ENCODE measurements at places on chromosomes 6 and 20. TPM values are rescaled to one million over a fixed set of nuclear protein-coding genes. Genes with fewer than 3 reads are reported as not detected.

DNA sequence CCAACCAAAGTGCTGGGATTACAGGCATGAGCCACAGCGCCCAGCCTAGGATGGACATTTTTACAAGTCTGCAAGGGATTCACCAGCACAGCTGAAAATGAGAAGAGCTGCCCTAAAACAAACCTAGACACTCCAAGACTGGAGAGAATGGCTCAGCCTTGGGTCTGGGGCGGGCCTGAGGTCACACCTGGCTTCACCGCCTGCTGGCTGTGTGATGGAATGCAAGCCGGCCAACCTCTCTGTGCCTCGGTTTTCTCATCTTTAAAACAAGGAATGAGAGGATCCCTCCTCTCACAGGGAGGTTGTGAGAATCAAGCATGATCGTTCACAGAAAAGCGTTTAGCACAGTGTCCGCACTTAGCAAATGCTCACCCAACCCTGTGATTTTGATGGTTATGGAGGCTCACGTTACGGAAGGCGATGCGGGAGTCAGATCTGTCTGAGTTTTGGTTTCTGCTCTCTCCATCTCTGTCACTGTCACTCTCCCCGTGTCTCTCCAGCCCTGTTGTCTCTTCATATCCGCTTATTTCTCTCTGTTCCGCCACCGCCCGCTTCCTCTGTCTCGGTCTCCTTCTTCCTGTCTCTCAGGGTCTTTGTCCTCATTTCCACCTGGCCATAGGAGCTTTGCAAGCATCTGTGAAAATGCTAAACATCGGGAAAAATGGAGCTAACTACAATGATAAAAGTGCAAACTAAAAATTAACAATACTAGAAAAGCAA is 47.6 kb downstream of the CEBPB start:
- no peaks in the 10 kb centered on the region for H3K27me3 ChIP-seq
- peak; percentile 66 for DNase-seq
- no peak overlapping the region for H3K4me3 ChIP-seq
- H3K27ac ChIP-seq, result no peak overlapping the region

DNA sequence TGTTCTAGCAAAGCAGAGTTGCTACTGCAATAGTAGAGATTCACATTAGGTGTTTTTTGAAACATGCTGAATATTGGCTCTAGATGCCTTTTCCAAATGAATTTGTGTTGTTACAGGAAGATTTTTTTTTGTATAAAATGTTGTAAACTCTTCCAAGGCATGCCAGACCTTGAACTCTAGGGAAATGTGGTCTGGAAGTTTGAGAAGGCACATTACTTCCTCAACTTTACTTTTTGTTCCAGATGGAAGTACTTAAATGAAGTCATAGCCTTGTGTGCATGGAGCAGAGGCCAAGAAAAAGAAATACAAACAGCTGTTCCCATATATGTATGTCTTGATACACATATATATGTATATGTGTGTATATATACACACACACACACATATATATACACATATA is 585.7 kb upstream of the MARCKS start:
- H3K27ac ChIP-seq, result no peak overlapping the region
- H3K4me1 ChIP-seq, result no peaks in the 10 kb centered on the region
- H3K4me3 ChIP-seq, result no peak overlapping the region
- DNase-seq, result peak; percentile 22
- no peaks in the 10 kb centered on the region for H3K27me3 ChIP-seq
- H3K36me3 ChIP-seq, result no peaks in the 10 kb centered on the region

GRCh38 chr20:33685328-33686099 is 671 bp downstream of the E2F1 start:
- H3K4me1 ChIP-seq, result peaks cover 43% of the 10 kb centered on the region
- H3K36me3 ChIP-seq, result no peaks in the 10 kb centered on the region
- peak overlapping the region; percentile 66 for H3K4me3 ChIP-seq
- H3K27ac ChIP-seq, result no peak overlapping the region
- no peaks in the 10 kb centered on the region for H3K27me3 ChIP-seq
- DNase-seq, result peak; percentile 82

GRCh38 chr20:2771631-2772080 is 28.8 kb downstream of the CPXM1 start:
- no peak overlapping the region for H3K27ac ChIP-seq
- DNase-seq, result peak; percentile 51
- H3K4me1 ChIP-seq, result peaks cover 13% of the 10 kb centered on the region
- H3K4me3 ChIP-seq, result no peak overlapping the region

- H3K4me1 ChIP-seq, result no peaks in the 10 kb centered on the region
- H3K27ac ChIP-seq, result no peak overlapping the region
- H3K27me3 ChIP-seq, result no peaks in the 10 kb centered on the region
- no peak for DNase-seq
- no peak overlapping the region for H3K4me3 ChIP-seq
Measured at GRCh38 chr6:149403534-149403933, 3.5 kb downstream of the SUMO4 start.

DNA sequence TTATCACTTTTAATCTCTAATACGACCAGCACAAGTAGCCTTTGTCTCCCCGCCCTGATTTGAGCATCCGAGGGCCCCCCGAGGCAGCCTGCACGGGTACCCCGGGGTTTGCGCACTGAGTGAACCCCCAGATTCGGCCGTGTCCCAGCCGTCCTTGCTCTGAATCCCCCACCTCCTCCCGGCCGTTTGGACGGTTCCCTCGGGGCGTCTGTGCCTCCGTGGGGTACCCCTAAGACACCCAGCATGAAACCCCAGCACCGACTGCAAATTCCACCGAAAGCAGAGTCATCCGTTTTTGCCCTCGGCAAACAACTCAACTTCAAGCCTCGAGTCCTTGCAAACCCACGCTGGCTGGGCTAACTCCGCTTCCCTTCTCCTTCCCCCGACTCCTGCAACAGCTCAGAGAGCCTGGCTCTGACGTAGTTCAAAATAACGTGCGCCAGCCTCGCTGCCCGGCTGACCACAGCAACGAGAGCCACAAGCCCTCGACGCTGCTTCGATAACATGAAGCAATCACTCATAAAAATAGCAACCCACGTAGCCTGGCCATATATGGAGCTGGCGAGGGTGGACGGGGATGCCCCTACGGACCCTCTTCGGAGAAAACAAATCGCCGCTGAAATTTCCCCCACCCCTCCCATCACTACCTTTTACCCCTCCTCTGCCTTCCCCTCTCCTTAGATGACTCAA is 764 bp upstream of the SNAP25 start:
- H3K36me3 ChIP-seq, result no peaks in the 10 kb centered on the region
- peak overlapping the region; percentile 69 for H3K4me3 ChIP-seq
- peak; percentile 89 for DNase-seq
- H3K27me3 ChIP-seq, result peaks cover 36% of the 10 kb centered on the region
- H3K27ac ChIP-seq, result peak overlapping the region; percentile 86

- no peak for DNase-seq
- H3K4me3 ChIP-seq, result no peak overlapping the region
- no peak overlapping the region for H3K27ac ChIP-seq
- peaks cover 11% of the 10 kb centered on the region for H3K4me1 ChIP-seq
- no peaks in the 10 kb centered on the region for H3K27me3 ChIP-seq
Measured at GRCh38 chr20:16296931-16297330, 276.3 kb downstream of the KIF16B start.

GRCh38 chr6:166301611-166302529 is 6.3 kb downstream of the PRR18 start:
- H3K36me3 ChIP-seq, result no peaks in the 10 kb centered on the region
- no peak overlapping the region for H3K27ac ChIP-seq
- no peaks in the 10 kb centered on the region for H3K4me1 ChIP-seq
- DNase-seq, result no peak
- peaks cover 26% of the 10 kb centered on the region for H3K27me3 ChIP-seq

DNA sequence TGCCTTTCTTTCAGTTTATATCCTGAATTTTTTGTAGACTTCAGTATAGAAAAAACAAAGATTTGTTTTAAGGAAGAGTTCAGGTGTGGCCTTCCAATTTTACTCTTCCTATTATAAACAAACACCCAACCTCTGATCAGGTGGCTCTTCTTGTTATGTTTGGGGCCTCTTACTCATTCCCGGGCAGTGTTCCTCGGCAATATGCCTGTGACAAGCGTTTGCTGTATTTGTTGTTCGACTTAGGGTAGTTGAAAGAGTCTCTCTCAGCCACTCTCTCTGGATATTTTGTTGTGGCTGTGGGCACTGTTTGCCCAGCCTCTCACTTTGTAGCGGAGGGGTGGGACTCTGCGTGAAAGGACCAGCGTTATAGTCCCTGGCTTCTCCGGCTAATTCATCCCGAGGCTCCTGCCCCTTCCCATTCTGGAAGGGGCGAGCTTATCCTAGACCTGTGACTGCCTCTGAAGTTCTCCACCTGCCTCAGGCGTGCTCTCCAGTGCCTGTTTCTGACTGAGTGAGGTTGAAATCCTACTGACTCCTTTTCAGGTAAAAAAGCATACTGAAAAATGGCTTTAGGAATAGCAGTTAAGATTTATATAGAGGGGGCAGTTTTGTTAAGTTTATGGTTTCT is 97.4 kb downstream of the PLCB4 start:
- H3K4me1 ChIP-seq, result peaks cover 2% of the 10 kb centered on the region
- no peak for DNase-seq
- no peak overlapping the region for H3K27ac ChIP-seq
- peak overlapping the region; percentile 19 for H3K4me3 ChIP-seq
- H3K36me3 ChIP-seq, result no peaks in the 10 kb centered on the region
- H3K27me3 ChIP-seq, result no peaks in the 10 kb centered on the region

DNA sequence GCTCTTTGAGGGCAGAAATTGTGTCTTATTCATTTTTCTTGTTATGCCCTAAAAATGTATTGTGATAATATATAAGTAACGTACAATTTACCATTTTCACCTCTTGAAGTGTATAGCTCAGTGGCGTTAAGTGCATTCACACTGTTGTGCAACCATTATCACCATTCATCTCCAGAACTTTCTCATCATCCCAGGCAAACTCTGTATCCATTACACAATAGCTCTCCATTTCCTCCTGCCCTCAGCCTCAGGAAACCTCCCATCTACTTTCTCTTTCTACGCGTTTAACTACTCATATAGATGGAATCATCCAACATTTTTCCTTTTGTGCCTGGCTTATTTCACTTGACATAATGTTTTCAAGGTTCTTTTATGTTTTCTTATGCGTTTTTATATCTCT is 184.6 kb downstream of the ESR1 start:
- no peak for DNase-seq
- H3K36me3 ChIP-seq, result no peaks in the 10 kb centered on the region
- no peak overlapping the region for H3K4me3 ChIP-seq
- no peaks in the 10 kb centered on the region for H3K4me1 ChIP-seq
- H3K27ac ChIP-seq, result no peak overlapping the region

DNA sequence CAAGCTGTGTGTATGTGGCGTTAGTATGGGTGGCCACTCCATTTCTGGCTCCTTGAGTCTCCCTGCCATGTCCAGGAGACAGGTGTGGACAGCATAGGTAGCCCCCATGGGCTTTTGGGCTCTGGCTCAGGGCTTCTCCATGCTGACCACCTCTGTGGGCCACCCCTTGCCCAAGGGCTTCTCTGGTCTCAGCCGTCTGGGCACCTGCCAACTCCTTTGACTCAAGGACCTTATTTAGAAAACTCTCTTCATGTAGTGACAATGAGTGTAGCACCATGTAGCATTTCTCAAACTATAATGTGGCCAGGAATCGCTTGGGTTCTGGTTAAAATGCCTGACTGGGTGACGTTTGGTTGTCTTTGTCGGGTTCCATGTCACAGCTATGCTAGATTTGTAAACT is 5.1 kb upstream of the GTSF1L start:
- H3K4me3 ChIP-seq, result no peak overlapping the region
- no peaks in the 10 kb centered on the region for H3K36me3 ChIP-seq
- no peak for DNase-seq
- H3K27me3 ChIP-seq, result peaks cover 3% of the 10 kb centered on the region

RPL7L1 gene
- 112 TPM for total RNA-seq

CLIC5 gene
- total RNA-seq, result not detected

SLC26A8 gene
- total RNA-seq, result under 0.01 TPM

VWA7 gene
- total RNA-seq, result 0.29 TPM

POPDC3 gene
- total RNA-seq, result 32.6 TPM

RGL2 gene
- total RNA-seq, result 35.5 TPM

SLC16A10 gene
- not detected for total RNA-seq

CLPSL2 gene
- not detected for total RNA-seq

MCUR1 gene
- 13.6 TPM for total RNA-seq

HAO1 gene
- total RNA-seq, result not detected
